Lung (tissue), 17 donors: ENCODE measurements at places on chromosomes 12 and 14.
A peak's percentile ranks its signal among the peaks of the same experiment; 100 is the strongest.

- DNase-seq: no peak
Observed at GRCh38 chr12:114975640-114976310, 291.8 kb upstream of the TBX3 start.

DNA sequence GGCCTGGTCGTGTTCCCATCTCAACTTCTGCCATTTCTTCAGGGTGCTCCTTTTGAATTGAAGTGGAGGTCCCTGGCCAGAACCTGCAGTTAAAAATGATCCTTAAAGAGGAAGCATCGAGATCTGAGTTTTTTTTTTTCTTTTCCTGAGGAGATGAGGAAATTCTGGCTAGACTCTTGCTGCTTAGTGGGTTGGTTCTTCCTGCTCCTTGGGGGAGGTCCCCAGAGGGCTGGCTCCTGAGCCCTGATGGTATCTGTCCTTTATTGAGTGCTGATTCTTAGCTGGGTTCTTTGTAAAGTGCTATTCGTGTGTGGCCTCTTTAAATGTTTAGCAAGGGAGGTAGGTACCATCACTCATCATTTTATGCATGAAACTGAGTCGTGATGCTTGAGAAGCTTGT lies 11.7 kb downstream of the PELI2 start:
- DNase-seq: no peak

DNA sequence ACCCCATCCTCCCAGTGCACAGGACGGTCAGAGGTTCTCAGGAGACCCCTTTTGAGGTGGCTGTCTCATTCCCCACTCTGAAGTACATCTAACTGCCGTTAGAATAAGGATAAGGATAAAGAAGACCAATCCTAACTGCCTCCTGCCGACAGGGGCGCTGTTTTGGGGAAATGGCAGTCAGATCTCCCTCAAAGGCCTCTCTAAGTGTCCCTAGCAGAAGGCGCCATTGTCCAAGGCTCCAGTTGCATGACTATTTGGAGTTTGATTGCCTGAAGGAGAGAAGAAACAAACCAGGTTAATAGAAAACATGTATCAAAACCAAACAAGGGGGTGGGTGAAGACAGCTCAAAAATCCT lies 29.1 kb upstream of the KLRB1 start:
- DNase-seq: no peak

GRCh38 chr12:21451529-21451928 lies 14.1 kb downstream of the PYROXD1 start:
- no peak for DNase-seq

- no peak for DNase-seq
Observed at GRCh38 chr14:54716862-54717261, 149.9 kb downstream of the SAMD4A start.

DNA sequence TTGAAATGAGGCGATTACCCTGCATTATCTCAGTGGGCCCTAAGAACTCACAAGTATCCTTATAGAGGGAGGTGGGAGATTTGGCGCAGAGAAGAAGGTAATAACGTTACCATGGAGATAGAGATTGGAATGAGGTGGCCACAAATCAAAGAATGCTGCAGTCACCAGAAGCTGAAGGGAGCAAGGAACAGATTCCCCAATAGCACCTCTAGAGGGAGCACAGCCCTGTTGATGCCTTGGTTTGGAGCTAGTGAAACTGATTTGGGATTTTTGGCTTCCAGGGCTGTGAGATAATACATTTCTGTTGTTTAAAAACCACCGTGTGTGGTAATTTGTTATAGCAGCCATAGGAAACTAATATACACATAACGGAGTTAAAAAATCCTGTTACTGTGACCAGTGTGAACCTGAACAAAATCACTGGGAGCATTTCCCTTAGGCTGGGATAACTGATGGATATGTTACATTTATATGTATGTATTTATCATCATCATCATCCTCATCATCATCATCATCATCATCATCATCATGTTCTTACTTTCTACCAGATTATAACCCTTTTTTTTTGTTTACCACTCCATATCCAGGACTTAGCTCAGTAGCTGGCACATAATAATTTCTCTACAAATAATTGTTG lies 100.3 kb downstream of the LIN7A start:
- peak; percentile 84 for DNase-seq

- peak; percentile 27 for DNase-seq
Observed at GRCh38 chr12:232731-233614, 19.0 kb upstream of the SLC6A12 start.
